Stromal cell of bone marrow (primary cell): ENCODE measurements at places on chromosomes 12 and 14.
A peak's percentile ranks its signal among the peaks of the same experiment; 100 is the strongest.

GRCh38 chr12:27606986-27607385 lies 83.0 kb downstream of the PPFIBP1 start:
- no peak for DNase-seq

DNA sequence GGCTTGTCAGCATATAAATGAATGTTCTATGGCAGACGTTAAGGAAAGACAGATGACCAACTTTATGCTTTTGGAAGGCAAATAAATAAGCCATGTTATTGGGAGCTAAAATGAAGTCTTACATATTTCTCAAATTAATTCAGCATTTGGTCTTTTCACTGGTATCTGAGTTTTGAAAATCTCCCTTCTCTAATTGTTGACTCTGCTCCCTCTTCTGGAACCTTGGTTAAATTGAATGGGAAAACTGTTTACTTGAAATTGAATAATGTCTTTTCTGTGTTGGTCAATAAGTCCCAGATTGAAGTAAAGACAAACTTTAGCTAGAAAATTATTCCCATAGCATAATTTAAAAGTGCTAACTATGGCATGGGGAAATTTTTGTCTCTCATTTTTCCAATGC lies 38.7 kb downstream of the LGR5 start:
- no peak for DNase-seq

GRCh38 chr14:93775158-93775557 lies 13.1 kb downstream of the PRIMA1 start:
- DNase-seq: no peak

DNA sequence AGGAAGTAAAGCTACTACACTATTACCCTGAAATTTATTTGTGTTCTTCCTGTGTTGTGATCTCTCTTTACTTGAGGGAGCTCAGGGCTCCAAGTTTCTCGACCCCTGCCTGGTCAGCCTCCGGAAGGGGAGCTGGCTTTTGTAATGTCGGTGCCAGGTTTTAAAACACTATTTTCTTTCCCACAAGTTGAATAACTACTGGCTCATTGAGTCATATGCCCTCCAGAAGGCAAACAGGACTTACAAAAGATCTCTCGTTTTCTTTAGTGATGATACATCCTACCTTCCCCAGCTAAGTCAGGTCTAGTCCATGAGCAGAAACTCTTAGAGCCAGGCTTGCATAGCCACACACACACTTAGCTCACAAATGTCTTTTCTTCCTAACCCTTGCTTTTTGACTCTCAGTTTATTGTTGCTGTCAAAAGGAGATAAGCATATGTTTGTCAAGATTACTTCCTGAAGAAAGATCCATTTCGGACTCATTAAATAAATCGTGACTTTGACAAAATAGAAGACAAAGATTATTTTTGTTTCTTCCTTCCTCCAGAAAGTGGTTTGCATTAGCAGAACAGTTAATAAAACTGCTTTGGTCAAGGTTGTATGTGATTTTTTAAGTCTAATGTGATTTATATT lies 209.8 kb upstream of the FLRT2 start:
- DNase-seq: no peak

DNA sequence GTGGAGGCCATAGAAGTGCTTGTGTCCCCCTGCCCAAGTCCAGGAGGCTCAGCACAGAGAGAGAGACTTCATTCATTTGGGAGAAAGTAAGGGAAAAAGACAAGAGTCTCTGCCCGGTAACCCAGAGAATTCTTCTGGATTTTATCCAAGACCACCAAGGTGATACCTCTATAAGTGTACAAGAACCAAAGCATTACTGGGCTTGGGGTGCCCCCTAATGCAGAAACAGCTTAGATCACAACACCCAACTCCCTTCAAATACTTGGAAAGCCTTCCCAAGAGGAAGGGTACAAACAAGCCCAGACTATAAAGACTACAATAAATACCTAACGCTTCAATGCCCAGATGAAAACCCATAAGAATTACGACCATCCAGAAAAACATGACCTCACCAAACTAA lies 119.7 kb upstream of the PDE3A start:
- DNase-seq: no peak

DNA sequence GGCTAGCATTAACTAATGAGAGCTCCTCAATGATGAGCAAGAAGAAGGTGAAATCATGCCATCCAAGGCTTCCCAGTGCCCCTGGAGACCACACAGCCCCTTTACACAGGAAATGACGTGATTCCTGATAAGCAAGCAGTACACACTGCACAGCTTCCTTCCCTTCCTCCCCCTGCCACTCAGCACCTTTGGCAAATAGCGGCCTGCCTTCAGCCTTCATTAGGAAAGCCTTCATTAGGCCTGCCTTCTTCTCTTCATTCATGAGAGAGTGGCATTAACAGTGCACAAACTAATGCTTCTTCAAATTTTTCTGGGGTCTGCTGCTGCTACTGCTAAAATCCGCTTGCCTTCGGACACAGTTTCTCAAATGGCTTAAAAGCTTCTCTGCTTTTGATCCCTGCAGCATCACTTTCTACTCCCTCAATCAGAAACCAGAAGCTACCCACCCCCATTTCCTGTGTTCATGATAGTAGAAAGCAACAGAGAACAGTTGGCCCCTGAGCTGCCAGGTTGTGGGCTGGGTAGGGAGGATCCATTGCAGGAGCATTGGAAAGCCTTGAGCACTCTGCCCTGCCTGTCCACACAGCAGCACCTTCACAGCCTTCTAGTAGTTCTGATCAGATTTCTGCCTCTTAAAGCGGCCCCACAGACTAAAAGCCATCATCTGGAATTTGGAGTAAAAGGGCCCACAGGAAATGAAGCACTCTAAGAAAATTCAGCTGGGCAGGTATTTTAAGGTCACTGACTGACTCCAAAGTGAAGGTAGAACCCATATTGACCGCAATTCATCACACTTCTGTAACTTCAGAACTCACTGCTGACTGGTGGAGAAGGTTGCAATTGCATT lies 103.8 kb upstream of the ETV6 start:
- DNase-seq: no peak

DNA sequence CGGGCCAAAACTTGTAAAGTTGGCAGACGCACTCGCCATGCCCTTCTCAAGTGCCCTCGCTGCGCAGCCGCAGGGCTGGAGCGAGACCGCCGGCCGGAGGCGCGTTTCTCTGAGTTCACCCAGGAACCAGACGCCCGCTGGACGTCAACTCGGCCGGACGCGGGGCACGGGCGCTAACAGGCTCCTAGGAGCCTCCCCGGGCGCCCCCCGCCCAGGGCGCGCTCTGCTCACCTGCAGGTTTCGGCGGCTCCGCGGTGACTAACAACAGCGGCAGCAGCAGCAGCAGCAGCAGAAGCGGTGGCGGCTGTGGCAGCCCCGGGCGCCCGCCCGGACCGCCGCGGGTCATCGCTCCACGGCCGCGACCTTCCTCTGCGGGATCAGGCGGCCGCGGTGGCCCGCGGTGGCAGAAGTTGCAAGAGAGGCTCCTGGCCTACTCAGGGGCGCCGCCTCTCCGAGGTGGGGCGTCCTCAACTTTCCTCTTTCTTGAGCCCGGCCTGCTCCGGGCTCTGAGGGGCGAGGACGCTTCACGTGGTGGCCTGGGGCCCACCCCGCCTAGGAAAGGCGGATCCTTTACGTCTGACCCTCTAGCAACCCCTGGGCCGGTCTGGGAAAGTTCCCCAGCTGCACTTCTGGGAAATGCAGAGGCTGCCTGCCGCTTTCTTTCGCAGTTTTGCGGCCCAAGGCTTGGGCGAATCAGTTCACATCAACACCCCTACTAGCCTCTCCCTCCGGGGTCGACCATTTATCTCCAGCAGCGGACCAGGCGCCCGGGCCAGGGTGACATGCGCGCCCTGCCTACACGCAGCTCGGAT lies at the start of gene PLBD1:
Gene PLBD1, minus strand, starts transcription at position 533 of the 812 bp plus-strand sequence. Its CDS starts 187 bp downstream, at position 346.
- DNase-seq: peak; percentile 13

GRCh38 chr14:55807053-55807880 lies 227.3 kb downstream of the KTN1 start:
- no peak for DNase-seq

GRCh38 chr14:51996148-51996746 lies 6.9 kb downstream of the RTRAF start:
- DNase-seq: peak; percentile 33

GRCh38 chr14:32560209-32560857 lies 231.2 kb downstream of the AKAP6 start:
- peak; percentile 69 for DNase-seq

GRCh38 chr12:69440016-69440415 lies 30.2 kb upstream of the FRS2 start:
- no peak for DNase-seq

DNA sequence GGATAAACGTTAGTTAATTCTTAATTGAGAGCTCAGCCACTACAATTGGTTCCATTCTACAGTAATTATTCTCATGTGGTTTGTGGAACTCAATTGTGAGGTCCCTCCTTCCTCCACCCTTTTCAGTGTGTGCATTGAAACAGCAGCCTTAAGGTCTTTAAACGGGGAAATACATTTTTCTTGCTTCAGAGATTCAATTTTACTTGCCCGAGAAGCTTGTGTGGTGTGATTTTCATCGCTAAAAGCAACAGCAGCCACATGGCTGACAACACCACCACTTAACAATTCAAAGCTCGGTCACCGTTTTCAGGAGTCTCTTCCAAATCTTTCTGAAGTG lies 733 bp upstream of the PPFIBP1 start:
- DNase-seq: no peak

- no peak for DNase-seq
Measured at GRCh38 chr14:68305738-68306137, 486.2 kb downstream of the RAD51B start.

- DNase-seq: no peak
Measured at GRCh38 chr12:47207829-47208248, 128.1 kb upstream of the AMIGO2 start.

DNA sequence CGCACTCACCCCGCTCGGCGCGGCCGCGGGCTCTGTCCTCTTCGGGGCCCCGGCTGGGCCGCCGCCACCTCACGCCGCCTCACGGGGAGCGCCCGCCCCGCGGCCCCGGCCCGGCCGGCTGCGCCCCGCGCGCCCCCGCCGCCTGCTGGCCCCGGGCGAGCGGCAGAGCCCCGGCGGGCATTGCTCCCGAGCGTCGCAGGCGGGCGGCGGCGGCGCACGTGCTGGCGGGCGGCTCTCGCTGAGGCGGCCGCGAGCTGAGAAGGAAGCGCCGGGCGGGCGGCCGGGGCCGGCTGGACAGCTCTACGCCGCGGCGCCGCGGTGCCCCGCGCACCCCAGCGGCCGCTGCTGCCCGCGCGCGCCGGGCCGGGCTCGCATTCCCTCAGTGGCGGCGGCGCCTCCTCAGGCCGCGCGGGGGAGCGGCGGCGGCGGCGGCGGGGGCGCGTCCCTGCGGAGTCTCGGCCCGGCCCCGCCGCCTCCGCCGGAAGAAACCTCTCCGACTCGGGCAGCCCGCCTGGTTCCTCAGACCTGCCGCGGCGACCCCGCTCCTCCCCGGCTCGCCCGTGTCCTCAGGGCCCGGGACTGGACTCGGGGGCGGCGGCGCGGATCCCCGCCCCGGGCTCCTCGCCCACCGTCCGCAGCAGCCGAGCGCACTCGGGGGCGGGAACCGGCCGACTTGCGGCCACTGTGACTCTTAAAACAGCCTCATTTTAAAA lies at the start of gene PITPNM2:
Gene PITPNM2, minus strand, starts transcription at position 347 of the 713 bp plus-strand sequence. CDS start 116,500 bp downstream, outside the sequence.
- DNase-seq: peak; percentile 43

DNA sequence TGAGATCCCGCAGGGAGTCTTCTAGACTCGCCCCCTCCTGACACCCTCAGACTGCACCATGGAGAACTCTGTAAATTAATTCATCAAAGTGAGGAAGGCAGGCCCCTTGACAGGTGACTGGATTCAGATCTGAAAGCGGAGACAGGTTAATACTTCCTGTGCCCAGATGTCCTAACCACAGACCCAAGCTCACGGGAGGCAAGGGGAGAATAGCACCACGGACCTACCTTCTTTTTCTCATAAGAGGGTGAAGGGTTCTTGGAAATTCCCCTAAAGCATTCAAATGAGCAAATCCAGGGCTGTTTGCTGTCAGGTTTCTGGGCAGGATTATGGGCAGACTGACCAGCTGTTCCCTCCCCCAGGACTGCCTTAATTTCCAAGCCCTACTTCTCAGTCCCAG lies 170.0 kb downstream of the ZFP36L1 start:
- DNase-seq: no peak

DNA sequence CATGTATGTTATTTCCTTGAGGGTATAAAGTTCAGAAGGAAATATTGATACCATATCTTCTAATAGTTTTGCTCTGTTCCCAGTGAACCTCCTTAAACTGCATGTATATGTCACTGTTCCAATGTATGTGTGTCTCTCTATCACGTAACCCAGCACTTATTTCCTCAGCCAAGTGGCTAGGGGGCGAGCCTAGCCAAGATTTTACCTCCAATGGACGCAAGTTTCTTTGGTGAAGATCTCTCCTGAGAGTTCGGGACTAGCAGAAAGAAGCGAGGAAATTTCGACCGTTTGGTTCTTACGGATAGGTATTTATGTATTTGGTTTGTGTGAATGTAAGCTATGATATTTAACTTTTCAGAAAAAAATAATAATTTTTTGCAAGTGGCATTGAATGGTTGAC lies 2.5 kb downstream of the SFSWAP start:
- DNase-seq: no peak

- DNase-seq: peak; percentile 22
Measured at GRCh38 chr12:100545092-100545491, 28.4 kb upstream of the GAS2L3 start.

- no peak for DNase-seq
Measured at GRCh38 chr12:12007001-12007712, 63.6 kb upstream of the BCL2L14 start.

GRCh38 chr12:50326590-50327284 lies 43.4 kb upstream of the LIMA1 start:
- DNase-seq: peak; percentile 46

DNA sequence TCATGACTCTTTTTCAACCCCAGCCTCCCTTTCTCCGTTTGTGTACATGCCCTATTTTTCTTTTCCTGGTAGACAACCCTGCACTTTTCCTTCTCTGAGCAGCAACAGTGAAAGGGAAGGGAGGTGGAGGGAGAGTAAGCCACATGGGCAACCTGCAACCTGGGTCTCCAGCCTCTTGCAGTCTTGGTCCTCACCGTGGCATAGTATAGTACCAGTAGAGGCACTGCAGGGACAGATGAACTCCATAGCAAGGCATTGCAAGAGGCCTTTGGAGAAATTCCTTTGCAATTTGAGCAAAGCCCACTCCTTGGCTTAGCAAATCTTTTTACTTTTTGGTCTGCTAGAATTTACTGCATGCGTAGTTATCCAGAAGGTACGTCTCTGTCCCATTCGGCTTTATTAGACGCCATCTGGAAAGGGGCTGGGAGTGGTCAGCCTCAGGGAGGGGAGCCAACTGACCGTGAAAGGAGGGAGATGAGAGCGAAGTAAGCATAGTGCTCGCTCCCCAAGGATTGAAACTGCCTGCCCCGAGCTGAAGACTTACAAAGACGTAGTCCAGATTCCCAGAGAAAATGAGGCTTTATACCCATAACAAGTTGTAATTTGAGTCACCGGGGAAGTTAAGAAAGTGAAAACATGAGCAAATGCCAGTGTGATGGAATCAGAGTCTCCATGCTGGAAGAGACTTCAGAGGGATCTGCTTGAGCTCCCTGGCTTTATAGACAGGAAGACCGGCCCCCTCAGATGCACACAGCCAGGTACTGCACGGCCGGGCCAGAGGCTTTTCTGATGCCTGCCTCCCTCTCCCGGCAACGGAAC lies 332.0 kb downstream of the CACNA1C start:
- peak; percentile 86 for DNase-seq

GRCh38 chr12:94768398-94769046 lies 118.2 kb upstream of the TMCC3 start:
- no peak for DNase-seq

GRCh38 chr14:95063391-95063790 lies 93.9 kb downstream of the DICER1 start:
- no peak for DNase-seq

GRCh38 chr14:22519877-22520685 lies 68.9 kb downstream of the DAD1 start:
- DNase-seq: no peak

- peak; percentile 14 for DNase-seq
Measured at GRCh38 chr14:35632676-35633075, 98.7 kb downstream of the INSM2 start.
